T-helper 1 cell (primary cell): ENCODE measurements at places on chromosomes 1 and 21.

DNA sequence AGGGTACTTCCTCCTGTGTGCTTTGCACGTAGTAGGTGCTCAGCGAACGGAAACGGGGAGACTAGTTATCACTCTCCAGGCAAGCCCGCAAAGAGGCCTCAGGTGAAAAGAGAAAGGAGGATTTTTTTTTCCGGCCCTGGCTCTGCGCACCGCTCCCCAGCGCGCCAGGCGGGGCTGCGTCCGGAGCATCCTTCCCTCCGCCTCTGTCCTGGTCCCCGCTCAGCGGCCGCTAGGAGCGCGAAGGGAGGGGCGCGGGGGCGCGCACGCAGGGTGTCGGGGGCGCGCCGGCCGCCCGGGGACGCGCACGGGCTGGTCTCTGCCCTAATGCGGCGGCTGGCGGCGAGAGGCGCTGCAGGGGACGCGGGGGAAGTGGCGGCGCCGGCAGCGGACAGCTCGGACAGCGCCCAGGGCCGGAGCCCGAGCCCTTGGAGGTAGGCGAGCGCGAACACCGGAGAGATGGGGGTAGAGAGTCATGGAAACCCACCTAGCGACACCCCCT is 42.3 kb upstream of the NFASC start:
- DNase-seq: no peak

DNA sequence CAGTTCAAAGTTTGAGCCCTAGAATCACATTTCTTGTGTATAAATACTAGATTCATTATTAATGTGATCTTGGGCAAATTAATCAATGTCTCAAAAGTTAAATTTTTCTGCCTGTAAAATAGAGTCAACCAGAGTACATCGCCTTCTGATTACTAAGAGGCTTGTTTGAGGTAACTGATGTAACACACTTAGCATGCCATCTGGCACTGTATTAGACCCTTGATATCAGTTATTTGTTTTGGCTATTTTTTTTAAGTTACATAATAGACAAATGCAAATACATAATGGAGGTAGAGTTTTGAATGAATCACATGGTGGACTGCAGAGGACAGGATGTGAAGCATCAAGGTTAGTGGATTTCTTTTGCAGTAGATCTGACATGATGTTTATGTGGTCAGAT is 298.4 kb downstream of the ADGRL2 start:
- DNase-seq: no peak

DNA sequence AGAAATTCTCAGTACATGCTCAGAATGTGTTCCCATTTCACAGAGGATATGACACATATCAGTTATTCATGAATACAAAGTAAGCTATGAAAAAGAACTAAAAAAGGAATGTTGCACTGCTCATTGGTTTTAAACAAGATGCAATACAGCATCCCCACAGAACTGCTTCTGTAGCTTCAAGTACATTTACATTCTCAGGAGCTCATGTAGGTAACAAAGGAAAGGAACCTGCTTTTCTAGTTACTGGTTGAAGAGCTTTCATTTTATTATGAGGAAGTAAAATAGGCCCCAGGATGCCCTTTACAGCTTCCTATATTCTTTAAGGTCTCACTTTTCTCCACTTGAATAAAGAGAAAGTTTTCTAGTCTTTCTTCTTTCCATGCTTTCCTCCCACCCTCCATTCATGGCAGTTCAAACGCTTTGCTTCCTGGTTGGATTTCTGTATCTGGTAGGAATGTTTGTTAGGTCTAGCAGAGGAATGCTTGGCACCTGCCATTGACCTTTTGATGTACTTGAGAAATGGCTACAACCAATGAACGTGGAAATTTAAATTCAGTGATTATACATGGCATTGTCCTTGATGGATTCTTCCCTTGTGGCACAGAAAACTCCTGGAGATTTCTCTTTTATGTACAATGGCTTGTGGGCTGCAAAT is 27.1 kb upstream of the KCNK2 start:
- no peak for DNase-seq

- DNase-seq: no peak
These were observed 36.8 kb upstream of the GALNT2 start for GRCh38 chr1:230030122-230030821.

DNA sequence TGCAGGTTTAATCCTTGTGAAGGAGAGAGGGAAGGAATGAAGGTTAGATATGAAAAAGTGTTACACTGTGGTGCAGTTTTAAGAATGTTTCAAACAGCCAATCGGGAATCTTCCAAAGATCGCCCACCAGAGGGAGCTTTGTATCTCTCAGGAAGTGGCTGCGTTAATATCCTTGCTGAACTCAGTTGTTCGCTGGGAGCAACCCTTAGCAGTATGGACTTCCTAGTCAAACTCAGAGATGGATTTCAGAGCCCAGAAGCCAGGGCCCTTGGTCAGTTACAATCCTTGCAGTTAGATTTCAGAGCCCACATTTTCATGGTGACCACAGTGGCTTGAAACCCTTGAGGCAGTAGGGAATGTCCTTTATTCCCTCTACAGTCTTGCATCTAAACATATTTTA is 136.2 kb downstream of the NTNG1 start:
- DNase-seq: no peak

DNA sequence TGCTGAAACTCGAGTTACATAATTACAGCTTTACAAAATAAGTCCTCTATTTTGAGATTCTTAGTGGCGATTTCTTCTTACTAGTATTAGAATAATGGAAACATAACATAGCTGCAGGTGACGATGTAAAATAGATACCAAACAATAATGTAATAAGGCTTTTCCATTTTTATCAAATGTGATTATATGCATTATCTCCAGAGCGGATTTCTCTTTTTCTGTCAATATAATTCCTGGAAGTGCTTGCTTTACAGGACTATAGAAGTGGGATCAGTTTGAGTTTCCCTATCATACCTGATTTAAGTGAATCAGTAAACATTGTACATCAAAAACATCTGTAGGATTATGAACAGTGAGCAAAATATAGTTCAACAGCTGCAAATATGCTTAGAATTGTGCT is 442.5 kb downstream of the NEGR1 start:
- no peak for DNase-seq

DNA sequence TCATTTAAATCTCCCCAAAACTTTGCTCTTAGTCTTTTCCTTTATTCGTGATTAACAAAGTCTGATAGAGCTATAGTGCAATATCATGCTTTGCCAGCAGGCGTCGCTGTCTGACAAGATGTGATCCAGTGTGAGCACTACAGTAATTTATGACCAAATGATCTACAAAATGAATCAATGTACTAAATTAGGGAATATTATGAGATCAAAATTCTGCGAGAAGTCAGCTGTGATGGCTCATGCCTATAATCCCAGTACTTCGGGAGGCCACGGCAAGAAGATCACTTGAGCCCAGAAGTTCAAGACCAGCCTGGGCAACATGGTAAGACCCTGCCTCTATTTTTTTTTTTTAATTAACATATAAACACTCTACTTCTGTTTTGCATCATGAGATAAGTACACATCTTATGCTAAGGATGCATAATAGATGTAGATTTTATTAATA is 3.6 kb upstream of the SPSB1 start:
- peak; percentile 85 for DNase-seq

DNA sequence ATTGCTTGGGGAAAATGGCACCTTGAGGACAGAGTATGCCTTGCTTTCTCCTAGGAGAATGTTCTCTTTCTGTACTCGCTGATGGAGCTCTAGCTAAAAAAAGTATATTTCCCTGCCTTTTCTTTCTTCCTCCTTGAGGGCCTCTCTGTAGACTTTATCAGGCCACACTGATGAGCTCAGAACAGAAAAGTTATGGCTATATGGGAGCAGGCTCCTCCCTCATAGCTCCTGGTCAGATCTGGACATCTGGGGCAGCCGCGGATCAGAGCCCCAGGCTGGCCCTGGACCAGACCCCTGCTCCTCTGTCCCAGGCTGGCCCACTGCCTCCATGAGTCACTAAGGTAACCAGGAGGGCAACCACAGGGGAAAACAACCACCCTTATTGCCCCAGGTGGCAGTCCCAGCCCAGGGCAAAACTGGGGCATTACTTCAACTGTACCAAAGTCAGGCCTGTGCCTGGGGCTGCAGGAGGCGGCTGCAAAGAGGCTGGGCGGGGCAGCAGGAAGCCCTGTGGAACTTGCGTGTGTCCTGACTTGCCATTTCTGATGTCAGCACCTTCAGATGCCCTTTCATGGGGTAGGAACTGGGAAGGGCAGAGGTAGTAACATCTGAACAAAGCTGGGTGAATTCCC is 26.3 kb upstream of the ZNF648 start:
- no peak for DNase-seq

- no peak for DNase-seq
These were observed 376 bp downstream of the GBP1 start for GRCh38 chr1:89064632-89065031.

GRCh38 chr1:70504176-70504820 is 93.2 kb downstream of the CTH start:
- peak; percentile 38 for DNase-seq

DNA sequence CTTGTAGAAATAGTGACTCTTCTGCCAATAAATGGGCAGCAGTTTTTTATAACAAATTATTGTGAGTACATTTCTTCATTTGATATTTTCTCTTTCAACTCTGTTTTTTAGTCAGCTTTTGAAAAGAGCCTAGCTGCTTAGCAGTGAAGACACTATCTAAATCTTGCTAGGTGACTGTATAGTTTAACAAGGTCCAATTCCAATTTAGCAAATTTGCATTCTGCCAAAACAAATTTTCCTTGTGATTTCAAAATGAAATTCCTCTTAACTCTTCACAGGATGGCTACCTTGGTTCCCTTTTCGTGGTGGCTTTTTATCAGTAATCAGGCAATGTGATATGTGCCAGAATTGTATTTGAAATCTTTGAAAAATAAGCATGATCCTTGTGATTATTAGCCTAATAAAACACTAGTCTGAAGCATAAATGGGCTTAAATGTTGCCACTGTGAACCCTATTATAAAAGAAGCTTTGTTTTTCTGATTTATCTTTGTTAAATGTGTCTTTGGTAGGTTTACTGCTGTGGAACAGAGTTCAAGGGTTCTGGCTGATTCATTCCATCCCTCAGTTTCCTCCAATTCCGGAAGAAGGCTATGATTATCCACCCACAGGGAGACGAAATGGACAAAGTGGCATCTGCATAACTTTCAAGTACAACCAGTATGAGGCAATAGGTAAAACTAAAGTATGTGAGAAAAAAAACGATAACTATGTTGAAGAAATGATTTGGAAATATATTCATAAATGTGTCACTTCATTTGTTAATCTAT is 12.2 kb downstream of the DNASE2B start:
- DNase-seq: no peak

GRCh38 chr21:33401630-33401992 is 1.6 kb upstream of the IFNGR2 start:
- DNase-seq: no peak

DNA sequence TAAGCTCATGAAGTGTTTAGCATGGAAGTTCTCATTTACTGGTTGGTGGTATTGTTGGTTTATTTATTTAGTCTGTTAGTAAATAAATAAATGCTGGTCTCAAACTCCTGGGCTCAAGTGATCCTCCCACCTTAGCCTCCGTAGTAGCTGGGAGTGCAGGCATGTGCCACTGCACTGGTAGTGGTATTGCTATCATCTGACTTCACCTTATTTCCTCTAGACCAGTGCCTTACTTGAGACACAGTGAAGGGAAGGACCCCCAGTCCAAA is 1.4 kb upstream of the SLC2A1 start:
- DNase-seq: no peak

DNA sequence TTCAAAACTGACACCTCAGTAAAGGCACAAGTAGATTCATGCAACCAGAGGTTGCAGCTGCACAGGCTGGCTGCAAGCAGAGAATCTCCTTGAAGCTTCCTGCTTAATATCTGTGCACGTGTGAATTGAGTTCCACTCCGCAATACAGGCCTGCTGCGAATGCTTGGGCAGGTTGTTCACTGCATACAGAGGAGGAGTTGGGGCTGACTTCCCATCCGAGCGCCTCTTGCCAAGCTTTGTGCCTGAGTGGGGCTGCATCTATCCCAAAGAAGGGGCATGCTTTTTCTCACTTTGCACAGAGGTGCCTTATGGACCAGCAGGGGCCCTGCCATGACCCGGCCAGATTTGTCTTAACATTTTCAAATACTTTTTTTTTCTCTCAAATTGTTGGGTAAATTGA is 17.9 kb upstream of the PADI1 start:
- no peak for DNase-seq

DNA sequence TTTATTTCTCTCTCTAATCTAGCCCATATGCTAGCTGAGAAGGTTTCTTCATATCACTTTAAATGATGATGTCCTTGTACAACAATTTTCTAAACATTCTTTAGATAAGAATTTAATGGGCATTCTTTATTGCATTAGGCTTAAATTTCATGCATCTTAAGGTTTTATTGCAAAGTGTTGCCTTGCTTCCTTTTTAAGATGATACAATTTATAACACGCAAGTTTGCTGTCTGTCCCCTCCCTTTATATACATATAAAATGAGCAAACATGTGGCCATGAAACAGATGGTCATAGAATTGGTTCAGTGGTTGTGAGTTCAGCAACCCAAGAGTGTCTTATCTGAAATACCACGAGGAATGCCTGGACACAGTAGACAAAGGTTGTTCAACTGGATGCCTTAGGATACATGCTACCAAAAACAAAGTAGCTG is 12.1 kb downstream of the NBPF3 start:
- DNase-seq: no peak

DNA sequence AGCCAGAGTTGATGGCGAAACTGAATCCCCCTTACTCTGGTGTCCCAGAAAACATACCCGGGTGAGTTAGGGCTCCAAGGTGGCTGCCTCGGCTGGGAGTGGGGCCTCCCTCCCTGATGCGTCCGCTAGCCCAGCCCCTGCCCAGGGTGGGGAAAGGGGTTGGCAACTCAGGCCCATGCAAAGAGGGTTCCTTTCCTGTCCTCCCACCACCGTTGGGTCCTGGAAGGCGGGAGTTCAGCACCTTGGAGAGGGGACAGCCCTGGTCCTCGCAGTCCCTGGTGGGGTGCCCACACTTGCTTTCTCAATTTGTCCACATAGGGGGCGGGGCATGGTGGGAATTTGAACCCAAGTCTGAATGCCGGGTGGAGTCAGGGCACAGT is 6.1 kb downstream of the SRM start:
- DNase-seq: no peak

- DNase-seq: no peak
These were observed 176.5 kb downstream of the TGFB2 start for GRCh38 chr1:218521414-218522169.

DNA sequence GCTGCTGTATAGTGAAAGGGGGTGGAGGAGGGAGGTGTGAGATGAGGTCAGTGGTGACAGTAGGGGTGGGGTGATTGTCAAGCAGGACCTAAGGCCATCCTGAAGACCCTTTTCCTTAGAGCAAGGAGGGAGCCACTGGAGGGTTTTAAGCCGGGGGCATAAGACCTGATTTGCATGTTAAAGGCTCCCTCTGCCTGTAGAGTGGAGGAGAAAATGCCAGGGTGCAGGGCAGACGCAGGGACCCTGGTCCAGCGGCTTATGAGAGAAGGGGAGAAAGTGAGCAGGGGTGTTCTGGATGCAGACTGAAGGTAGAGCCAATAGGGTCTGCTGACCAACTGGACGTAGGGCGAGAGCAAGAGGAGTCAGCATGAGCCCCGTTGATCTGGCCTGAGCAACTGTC is 154.1 kb downstream of the TRABD2B start:
- DNase-seq: no peak
